ENCODE measurements at places on chromosomes 1 and 21. TPM values are rescaled to one million over a fixed set of nuclear protein-coding genes. Genes with fewer than 3 reads are reported as not detected.

CLCA1 gene
- not detected for total RNA-seq

FABP3 gene
- 57.1 TPM for total RNA-seq

TBCE gene
- 30.4 TPM for total RNA-seq

CDCA8 gene
- 6.1 TPM for total RNA-seq

CYP4A11 gene
- 0.13 TPM for total RNA-seq

ST6GALNAC3 gene
- 0.44 TPM for total RNA-seq

MRPS15 gene
- 55.4 TPM for total RNA-seq

NPHS2 gene
- total RNA-seq = not detected

RGS1 gene
- total RNA-seq = not detected

MIXL1 gene
- not detected for total RNA-seq

FAM43B gene
- not detected for total RNA-seq

THAP3 gene
- total RNA-seq = 18.4 TPM

OLIG1 gene
- not detected for total RNA-seq

BACH1 gene
- total RNA-seq = 100 TPM

KIAA0040 gene
- total RNA-seq = 0.81 TPM

L1TD1 gene
- total RNA-seq = not detected

ADAM30 gene
- not detected for total RNA-seq

HS2ST1 gene
- 17.4 TPM for total RNA-seq

CYP4Z1 gene
- total RNA-seq = 0.13 TPM

ATP1A2 gene
- under 0.01 TPM for total RNA-seq

SH2D2A gene
- 0.53 TPM for total RNA-seq

FCRL1 gene
- not detected for total RNA-seq

TLR5 gene
- 0.12 TPM for total RNA-seq

HTR6 gene
- 0.13 TPM for total RNA-seq

STUM gene
- total RNA-seq = not detected

NCAM2 gene
- total RNA-seq = 5.5 TPM

KLF17 gene
- 0.26 TPM for total RNA-seq

ABL2 gene
- total RNA-seq = 67.8 TPM

CR1 gene
- not detected for total RNA-seq

DHX9 gene
- total RNA-seq = 129 TPM

SPRR2F gene
- not detected for total RNA-seq

MRAP gene
- not detected for total RNA-seq

KANK4 gene
- not detected for total RNA-seq

OPTC gene
- total RNA-seq = not detected

BARHL2 gene
- not detected for total RNA-seq

FCMR gene
- total RNA-seq = 0.12 TPM

SPRR4 gene
- total RNA-seq = not detected

FNDC10 gene
- total RNA-seq = 0.87 TPM

GPR25 gene
- not detected for total RNA-seq

AQP10 gene
- total RNA-seq = under 0.01 TPM

PLXNA2 gene
- total RNA-seq = 12.8 TPM

PTPN7 gene
- total RNA-seq = not detected

KCNN3 gene
- 0.13 TPM for total RNA-seq

SARS1 gene
- total RNA-seq = 190 TPM

NR1I3 gene
- total RNA-seq = not detected

RUNX1 gene
- total RNA-seq = 12.1 TPM

OR2T35 gene
- not detected for total RNA-seq

FAM151A gene
- not detected for total RNA-seq

SPRR2D gene
- not detected for total RNA-seq

All from aortic smooth muscle cell (primary cell).